ENCODE measurements at places on chromosomes 5 and 9.

DNA sequence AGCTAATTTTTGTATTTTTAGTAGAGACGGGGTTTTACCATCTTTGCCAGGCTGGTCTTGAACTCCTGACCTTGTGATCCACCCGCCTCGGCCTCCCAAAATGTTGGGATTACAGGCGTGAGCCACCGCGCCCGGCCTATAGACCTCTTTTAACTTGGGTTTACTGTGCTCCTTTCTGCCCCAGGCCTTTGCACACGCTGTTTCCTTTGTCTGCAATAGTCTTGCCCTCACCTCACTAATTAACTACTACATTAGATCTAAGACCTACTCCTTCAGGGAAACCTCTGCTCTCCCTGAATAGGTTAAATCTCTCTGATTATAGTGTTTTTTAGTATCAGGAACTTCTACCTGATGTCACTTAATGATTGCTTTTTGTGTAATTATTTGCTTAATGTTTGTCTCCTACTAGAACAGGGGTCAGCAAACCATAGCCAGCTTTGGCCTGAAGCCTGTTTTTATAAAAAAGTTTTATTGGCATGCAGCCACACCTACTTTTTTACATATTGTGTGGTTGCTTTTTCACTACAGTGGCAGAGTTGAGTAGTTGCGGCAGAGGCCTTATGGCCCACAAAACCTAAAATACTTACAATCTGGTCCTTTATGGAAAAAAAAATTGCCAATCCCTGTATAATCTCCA, 31.2 kb upstream of the TLE1 start:
- DNase-seq, result no peak

- DNase-seq, result no peak
Measured at GRCh38 chr9:90499761-90500160, 142.9 kb downstream of the DIRAS2 start.

- no peak for DNase-seq
Measured at GRCh38 chr5:169874621-169875020, 105.7 kb downstream of the INSYN2B start.

GRCh38 chr5:156594406-156594805, 255.7 kb upstream of the PPP1R2B start:
- no peak for DNase-seq

DNA sequence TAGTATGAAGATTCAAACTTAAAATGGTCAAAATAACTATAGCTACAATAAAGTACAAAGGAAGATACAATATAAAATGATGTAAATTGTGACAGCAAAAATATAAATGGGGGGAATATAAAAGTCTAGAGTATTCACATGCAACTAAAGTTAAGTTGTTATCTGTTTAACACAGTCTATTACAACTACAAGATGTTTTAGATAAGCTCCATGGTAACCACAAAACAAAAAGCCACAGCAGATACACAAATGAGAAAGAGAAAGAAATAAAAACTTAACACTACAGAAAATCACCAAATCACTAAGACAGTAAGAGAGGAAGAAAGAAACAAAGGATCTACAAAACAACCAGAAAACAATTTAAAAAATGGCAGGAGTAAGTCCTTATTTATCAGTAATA, 17.0 kb upstream of the SH3TC2 start:
- no peak for DNase-seq

DNA sequence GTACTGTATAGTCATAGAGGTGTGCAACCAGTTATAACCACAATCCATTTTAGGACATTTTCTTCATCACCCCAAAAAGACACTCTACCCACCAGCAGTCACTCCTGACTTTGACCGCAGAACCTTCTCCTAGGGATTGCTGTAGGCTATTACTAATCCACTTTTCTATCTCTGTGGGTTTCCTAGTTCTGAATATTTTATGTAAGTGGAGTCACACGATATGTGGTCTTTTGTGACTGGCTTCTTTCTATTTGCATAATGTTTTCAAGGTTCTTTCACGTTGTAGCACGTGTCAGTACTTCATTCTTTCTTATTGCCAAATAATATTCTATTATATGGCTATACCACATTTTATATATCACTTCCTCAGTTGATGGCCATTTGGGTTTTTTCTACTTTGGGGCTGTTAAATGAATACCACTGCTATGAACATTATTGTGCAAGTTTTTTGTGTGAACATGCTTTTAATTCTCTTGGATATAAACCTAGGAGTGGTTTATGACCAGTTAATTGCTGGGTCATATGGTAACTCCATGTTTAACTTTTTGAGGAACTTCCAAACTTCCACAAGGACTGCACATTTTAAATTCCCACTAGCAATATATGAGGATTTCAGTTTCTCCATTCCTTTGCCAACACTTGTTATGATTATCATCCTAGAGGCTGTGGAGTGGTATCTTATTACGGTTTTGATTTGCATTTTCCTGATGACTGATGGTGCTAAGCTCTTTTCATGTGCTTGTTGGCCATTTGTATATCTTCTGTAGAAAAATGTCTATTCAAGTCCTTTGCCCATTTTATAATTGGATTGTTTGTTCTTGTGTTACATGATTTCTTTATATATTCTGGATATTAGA, 37.8 kb downstream of the MRRF start:
- no peak for DNase-seq

GRCh38 chr5:67366276-67366675, 169.7 kb upstream of the CD180 start:
- no peak for DNase-seq

GRCh38 chr9:78292716-78293497, 4.0 kb upstream of the PSAT1 start:
- no peak for DNase-seq

GRCh38 chr5:31537851-31538250, 5.8 kb downstream of the C5orf22 start:
- no peak for DNase-seq

- no peak for DNase-seq
Measured at GRCh38 chr5:180304431-180305375, 12.8 kb upstream of the MAPK9 start.

DNA sequence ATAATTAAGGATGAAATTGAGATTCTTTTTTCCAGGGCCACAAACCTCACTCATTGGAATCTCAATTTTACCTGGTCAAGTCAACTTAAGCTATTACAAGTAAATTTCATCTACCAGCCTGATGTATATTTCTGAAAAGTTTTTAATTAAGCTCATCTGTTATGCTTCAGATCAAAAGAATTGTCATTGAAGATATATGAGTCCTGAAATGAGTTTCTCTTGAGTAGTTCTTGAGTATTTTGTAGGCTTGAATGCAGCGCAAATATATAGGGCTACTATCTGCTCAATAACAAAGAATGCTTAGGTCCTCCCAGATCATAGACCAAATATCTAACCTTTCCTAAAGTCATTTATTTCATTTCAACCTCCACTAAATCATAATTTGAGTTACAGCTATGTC, 482.2 kb upstream of the ST8SIA4 start:
- no peak for DNase-seq

DNA sequence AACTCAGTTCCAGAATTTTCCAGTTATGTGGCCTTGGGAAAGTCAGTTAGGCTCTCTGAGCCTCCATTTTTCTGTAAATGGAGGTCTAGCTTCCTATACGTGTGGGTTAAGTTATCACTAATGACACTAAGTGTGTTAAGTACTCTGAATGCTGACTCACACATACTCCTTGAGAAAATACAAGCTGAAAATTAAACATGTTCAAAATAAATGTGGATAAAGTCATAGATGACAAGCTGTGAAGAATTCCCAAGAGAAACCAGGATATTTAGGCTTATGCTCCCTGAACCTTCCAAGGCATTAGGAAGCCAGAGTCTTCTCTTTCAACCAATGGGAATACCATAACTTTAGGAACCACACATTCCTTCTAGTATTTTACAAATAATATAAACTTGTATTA, 58.1 kb downstream of the ABCA1 start:
- no peak for DNase-seq

- DNase-seq, result no peak
Measured at GRCh38 chr9:69198521-69199220, 24.6 kb downstream of the TJP2 start.

GRCh38 chr9:124257070-124257843, 492 bp upstream of the NEK6 start:
- DNase-seq, result no peak

- DNase-seq, result no peak
Measured at GRCh38 chr9:95313010-95313498, 4.5 kb downstream of the FANCC start.
